CD4-positive, alpha-beta memory T cell (primary cell): ENCODE measurements at places on chromosomes 13 and 19.

DNA sequence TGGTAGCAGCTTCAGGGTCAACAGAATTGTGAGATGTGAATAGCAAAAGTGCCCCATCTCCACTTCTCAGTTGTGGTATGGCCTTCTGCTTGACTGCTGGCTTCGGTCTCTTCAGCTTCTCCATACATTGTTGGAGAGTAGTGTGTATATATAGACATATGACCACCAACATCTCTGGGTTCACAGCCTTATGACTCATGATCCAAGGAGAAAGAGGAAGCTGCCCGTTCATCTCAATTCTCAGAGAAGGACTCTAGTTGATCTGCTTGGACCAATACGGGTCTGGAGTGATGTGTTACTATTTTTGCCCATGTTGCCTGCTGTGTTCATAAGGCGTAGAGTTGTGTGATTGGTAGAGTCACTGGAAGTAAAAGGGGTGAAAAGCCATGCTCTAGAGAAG lies 3.6 kb upstream of the COMMD6 start:
- DNase-seq: no peak

DNA sequence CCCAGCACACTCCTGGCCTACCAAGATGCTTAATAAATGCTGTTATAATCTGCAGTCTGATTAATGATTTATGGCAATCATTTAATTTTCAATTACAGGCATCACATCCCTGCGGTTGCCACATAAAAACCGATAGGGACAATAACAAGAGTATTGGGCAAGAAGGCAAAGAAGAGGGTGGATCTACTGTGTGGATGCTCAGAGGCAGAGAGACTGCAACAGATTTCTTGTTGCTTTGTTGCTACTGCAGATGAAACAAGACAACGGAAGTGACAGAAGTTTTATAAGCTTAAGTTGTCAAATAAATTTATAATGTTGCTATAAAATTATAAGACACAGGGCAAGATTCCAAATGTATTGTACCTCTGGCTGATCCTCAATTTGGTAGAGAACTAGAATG lies 154.8 kb downstream of the ABCC4 start:
- no peak for DNase-seq

GRCh38 chr19:48681127-48681470 lies 8.3 kb upstream of the NTN5 start:
- DNase-seq: no peak

GRCh38 chr13:59332966-59333365 lies 830.8 kb downstream of the DIAPH3 start:
- DNase-seq: no peak
